Colonic mucosa (tissue), 4 donors: ENCODE measurements at places on chromosomes 11 and 22.

- DNase-seq, result no peak
Observed at GRCh38 chr22:37534445-37534844, 15.2 kb upstream of the CARD10 start.

DNA sequence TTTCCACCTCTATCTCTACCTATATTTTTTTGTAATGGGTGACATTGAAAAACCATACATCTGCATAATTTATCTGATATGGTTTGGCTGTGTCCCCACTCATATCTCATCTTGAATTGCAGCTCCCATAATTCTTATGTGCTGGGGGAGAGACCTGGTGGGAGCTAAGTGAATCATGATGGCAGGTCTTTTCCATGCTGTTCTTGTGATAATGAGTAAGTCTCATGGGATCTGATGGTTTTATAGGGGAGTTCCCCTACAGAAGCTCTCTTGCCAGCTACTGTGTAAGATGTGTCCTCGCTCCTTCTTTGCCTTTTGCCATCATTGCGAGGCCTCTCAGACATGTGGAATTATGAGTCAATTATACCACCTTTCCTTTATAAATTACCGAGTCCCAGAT lies 551.0 kb upstream of the ANO5 start:
- no peak for DNase-seq

- DNase-seq, result peak; percentile 54
Observed at GRCh38 chr22:25027959-25028840, 75.7 kb downstream of the KIAA1671 start.

DNA sequence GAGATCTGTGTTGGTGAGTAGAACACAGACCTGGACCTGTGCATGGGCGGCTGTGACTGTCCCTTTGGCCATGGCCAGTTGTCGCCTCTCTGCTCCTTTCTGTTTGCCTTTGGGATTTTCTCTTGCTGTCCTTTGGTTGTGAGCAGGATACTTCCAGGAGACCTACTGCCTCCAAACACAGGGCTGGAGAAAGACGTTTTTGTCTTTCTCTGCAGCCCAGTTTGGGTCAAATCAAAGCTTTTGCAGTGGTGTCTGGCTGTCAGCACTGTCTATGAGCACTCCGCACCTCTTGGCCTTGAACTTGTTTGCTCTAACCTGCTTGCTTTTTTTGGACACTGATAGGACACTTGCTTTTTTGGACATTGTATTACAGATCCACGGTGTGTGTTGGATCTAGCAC lies 108.9 kb upstream of the SORL1-AS1 start:
- DNase-seq, result no peak

DNA sequence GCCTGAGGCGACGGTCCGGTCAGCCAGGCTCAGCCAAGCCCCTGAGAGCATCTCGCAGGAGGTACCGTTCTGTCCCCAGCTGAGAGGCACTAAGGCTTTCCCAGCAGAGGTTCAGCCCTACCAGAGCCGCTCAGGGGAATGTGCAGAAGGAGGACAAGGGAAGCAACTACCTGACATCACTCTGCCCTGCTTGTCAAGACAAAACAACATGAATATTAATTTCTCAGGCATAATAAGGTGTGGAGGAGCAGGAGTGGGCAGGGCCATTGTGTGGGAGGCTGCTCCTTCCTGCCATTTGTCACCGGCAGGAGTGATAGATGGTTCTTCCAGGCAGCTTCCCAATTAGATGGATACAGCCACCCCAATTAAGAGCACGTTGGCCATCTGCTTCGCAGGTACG lies 181.4 kb downstream of the KIRREL3 start:
- no peak for DNase-seq
